ENCODE measurements at places on chromosomes 12 and 14.

DNA sequence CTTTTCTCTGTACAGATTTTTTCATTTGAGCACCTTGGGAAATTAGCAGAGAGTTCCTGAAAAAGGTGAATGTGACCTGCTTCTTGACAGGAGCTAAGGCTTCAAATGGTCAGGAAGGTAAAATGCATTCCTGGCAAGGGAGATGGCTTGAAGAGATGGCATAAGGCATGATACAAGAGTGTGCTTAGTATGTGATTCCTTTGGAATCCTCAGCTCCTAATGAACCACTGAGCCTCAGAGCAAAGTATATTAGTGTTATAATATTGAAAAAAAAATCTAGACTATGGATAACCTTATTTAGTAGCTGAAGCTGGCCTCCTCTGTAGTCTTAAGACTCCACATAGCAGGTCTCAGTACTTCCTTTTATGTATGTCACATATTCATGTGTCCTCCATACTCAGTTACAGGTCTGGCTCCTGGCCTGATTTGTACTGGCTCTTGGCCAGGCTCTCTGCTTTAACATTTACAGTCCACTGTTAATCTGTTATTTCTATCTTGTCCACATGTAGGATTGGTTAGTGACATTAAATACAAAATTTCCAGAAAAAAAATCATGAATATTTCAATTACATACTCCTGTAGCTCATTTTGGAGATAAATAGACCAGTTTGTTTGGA, 17.9 kb downstream of the TOGARAM1 start:
- DNase-seq = no peak

- DNase-seq = no peak
These were observed 214.2 kb downstream of the GLT1D1 start for GRCh38 chr12:129067491-129067890.

- DNase-seq = no peak
These were observed 36.9 kb upstream of the PRMT8 start for GRCh38 chr12:3453990-3454680.

DNA sequence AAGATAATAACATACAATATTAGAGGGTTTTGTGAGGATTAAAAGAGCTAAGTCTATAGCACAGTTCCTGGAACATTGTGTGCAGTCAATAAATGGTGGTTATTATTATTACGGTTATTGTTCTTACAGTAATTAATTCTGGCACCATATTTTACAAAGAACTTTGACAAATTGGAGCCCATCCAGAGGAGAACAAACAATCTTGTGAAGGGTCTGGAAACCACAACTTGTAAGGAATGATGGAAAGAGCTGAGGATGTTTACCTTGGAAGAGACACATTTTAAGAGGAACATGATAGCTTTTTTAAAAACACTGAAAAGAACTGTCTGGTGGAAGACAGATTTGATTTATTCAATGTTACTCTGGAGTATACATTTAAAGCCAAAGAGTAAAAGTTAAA, 150.5 kb upstream of the KRR1 start:
- no peak for DNase-seq

GRCh38 chr12:130983328-130984017, 29.8 kb downstream of the ADGRD1 start:
- DNase-seq = no peak

GRCh38 chr12:49961993-49962764, 507 bp downstream of the AQP5 start:
- no peak for DNase-seq

- no peak for DNase-seq
These were observed 93.9 kb upstream of the DIO3 start for GRCh38 chr14:101467181-101467926.

GRCh38 chr12:82144505-82144904, 213.7 kb downstream of the CCDC59 start:
- no peak for DNase-seq

DNA sequence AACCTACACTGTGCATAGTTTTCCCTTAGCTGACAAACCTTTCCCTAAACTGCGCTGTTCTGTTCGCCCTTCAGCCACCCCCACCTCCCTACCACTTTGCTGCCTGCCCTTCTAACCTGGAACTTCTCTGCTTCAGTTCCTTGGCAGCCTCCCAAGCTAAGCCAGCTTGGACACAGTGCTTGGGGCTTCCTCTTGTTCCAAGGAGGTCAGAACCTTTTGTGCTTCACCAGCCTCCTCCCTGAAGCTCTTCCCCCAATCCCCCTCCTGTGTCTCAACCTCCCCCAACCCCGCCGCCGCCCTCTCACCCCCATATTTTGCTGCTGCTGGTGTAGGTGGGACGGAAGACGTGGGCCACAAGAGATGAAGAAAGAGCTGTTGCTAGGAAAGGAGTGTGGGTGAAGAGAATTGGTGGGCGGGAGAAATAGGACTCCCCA, 8.1 kb upstream of the RIC8B start:
- DNase-seq = no peak

GRCh38 chr12:84641940-84642545, 270.6 kb downstream of the SLC6A15 start:
- peak; percentile 55 for DNase-seq

- no peak for DNase-seq
These were observed 219.1 kb upstream of the C14orf180 start for GRCh38 chr14:104360501-104360900.

GRCh38 chr14:70332015-70332414, 27.5 kb downstream of the COX16 start:
- DNase-seq = no peak

DNA sequence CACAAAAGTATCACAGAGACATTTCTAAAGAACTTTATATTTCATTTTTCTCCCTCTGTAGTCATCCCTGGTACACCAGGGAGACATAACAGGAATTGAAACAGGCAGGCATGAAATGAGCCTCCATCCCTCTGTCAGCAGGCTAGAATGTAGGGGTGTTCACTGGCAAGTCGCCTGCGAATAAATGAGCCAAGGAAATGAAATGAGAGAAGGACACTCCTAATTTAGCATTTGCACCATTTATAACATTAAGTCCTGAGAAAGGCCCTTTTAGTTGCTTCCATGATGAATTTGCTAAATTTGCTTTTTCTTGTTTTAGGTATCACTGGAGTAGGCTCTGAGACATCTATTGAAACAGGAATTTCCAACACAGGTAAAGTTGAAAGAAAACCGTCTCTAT, 192.4 kb upstream of the CNTN1 start:
- DNase-seq = no peak

GRCh38 chr12:47034661-47035060, 44.8 kb upstream of the PCED1B start:
- no peak for DNase-seq

GRCh38 chr14:41418851-41419250, 187.8 kb upstream of the LRFN5 start:
- no peak for DNase-seq

DNA sequence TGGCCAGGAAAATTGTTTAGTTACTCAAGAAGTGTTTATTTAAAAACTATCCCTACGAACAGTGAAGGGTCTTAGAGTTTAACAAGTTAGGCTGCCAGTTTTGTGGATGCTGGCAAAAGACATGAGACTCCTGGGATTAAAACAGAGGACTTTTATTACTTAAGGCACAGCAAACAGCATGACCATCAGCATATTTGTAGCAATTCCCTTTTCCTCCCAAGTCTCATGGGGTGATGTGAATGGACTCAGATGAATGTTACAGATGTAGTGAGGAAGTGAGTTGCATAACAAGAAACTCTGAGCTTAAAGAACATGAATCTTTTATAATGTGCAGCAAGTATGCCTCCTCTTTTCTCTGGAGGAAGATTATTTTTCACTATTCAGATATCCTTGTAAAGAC, 695.8 kb downstream of the RPS29 start:
- peak; percentile 5 for DNase-seq

GRCh38 chr14:101965770-101966722, 1.7 kb downstream of the DYNC1H1 start:
- no peak for DNase-seq

GRCh38 chr14:21229821-21230220, 39.4 kb downstream of the HNRNPC start:
- DNase-seq = no peak

DNA sequence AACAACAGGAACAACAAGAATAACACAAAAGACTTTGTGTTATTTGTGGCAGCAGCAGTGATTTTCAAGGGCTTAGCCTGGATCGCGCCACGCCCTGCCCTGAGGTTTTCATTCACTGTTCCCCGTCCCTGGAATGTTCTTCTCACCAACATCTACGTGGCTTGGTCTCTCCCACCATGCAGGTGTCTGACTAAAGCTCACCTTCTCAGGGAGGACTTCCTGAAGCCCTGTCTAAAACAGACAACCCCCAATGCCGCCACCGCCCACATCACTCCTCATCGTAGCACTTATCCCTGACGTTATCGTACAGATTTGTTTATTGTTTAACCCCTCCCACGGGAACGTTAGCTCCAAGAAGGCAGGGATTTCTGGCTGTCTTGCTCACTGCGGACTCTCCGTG, 40.4 kb downstream of the P2RX4 start:
- DNase-seq = no peak

DNA sequence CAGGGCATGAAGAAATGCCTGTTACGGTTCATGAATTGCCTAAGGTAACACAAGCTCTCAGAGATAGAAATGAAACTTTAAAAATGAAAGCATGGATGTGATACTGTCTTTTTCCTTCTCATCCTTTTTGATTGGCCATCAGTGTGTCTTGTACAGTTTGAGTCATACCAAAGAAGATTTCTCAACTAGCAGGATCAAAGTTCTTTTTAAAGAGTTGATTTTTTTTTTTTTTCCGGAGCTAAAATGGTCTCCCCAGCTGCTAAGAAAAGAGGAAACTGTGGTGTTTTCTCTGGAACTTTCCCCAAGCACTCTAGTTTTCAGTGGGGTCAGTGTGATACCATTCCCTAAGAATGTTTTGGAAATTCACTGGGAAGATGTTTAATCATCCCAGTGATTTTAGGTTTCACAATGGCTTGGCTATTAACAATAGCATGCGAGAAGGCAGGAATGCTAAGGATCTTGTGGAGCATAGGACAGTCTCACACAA, 105.0 kb downstream of the ETNK1 start:
- no peak for DNase-seq

- no peak for DNase-seq
These were observed 12.9 kb downstream of the ISCA2 start for GRCh38 chr14:74506411-74506851.
